ENCODE measurements at places on chromosomes 16 and 17.

DNA sequence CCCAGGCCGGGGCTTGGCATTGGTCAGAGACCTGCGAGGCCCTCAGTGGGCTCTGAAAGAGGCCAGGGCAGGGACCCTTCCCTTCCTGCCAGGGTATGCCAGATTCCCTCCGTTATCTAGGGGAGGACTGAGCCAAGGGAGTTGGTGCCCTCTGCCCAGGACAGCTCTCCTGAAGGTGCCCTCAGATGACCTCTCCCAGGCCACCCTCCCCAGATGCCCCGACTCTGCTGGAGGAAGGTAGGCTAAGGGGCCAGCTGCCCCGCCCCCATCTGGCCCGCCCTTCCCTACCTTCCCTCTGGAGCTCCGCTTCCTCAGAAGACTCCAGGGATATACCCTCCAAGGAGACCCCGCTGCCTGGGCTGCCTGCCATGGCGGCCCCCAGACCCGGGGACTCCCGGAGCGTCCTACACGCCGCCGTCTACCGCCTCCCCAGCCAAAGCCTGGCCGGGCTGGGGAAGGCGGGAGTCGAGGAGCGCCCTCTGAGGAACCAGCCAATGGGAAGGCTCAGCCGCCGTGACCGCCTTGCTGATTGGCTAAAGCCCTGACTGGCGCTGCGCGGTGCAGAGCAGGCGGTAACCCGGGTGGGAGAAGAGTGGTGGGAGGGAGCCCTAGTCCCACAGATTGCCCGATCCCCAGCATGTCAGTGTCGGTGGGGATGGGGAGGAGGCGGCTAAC, 7.0 kb downstream of the MPP2 start:
- DNase-seq: peak; percentile 68

DNA sequence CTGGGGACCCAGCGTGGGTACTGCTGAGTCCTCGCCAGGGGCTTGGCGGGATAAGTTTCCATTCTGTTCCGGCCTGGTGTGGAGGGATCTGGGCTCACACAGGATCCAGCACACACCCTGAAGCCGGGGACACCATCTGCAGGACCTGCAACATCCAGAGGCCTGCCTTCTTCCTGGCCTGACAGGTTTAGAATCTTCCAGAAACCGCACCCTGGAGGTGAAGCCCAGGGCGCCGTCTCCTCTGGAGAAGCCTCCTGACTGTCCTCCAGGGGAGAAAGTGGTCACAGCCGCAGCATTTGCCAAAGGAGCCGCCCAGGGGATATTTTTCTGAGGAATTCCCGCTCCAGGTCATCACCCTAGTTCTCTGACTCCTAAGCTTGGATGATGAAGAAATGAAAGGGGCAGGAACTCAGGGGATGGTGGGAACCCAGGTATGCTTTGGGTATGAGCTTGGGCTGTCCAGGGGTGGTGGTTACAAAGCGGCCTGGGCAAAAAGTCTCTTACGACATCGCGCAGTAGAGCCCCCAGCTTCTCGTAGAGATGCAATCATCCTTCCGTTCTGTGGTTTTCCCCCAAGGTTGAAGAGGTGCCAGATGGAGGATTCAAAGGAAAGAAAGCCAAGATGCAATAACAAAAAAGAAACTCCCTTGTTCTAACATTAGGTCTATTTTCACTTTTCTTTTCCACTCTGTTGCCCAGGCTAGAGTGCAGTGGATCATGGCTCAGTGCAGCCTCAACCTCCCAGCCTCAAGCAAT, 9.1 kb upstream of the CRISPLD2 start:
- no peak for DNase-seq

DNA sequence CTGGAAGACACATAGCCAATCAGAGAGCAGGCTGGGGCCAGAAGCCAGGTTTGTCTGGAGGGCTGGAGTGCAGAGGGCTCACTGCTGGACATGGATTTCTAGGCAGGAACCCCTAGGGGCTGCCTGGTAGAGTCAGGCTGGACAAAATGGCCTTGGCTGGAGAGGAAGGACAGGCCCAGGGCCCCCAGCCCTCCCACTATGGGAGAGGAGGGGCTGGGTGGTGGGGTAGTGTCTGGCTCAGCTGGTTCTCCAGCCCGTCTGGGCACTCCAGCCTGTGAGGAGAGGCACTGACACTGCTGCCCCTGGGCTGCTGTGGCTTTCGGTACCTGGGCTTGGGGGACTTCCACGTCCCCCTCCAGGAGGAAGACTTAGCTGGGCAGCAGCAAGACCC, 21.7 kb upstream of the DOK4 start:
- DNase-seq: no peak

DNA sequence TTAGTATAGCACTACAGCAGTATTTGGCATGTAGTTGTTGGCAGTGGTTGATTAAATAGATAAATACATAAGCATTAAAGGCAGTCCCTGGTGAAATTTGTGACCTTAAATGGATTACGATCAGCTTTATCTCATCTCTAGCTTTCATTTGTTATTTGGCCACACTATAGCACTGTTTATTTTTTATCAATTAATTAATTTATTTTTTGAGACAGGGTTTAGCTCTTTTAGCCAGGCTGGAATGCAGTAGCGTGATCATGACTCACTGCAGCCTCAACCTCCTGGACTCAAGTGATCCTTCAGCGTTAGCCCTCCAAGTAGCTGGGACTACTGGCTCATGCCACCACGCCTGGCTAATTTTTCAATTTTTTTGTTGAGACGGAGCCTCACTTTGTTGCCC, 18.7 kb upstream of the ARHGAP17 start:
- DNase-seq: no peak

DNA sequence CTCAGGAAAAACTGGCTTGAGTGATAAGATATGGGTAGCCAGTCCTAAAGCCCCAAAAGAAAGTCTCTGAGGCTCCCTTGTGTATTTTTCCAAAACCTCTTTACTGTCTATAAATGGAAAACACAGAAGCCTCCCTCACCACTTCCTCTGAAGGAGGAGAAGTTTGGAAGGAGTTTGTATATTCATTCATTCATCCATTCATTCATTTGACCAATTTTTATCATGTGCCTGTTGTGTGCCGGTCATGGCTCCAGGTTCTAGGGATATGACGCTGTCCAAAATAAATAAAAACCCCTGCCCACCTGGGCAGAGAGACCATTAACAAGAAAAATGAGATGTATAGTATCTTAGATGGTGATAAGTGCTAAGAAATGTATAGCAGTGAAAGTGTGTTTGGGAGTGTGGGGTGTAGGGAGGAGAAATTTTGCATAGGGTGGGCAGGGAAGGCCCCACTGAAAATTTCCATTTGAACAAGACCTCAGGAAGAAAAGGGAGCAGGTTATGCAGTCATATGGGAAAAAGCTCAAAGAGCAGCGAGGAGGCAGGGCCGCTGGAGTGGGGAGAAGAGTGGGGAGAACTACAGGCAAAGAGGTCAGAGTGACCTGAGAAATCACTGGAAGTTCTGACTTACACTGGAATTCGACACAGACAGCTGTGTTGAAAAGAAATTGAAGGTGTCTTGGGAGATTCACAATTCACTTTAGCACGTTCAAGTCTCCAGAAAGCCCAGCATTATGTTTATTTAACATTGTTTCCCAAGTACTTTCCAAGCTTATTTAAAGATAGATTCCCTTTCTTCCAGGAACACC, 6.1 kb upstream of the WIPI1 start:
- no peak for DNase-seq

DNA sequence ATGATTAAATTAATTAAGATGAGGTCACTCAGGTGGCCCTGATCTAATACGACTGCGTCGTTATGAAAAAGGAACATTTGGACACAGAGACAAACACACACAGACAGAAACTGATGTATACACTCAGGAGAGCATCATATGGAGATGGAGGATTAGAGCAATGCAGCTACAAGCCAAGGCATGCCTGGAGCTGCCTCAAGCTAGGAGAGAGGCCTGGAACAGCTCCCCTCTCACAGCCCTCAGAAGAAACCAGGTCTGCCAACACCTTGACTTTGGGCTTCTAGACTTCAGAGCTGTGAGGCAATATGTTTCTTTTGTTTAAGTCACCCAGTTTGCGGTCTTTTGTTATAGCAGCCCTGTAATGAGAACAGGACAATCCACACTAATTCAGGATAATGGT, 318.9 kb downstream of the HS3ST3B1 start:
- DNase-seq: no peak

- DNase-seq: no peak
These were observed 38.8 kb upstream of the DDX52 start for GRCh38 chr17:37682007-37682406.

- no peak for DNase-seq
These were observed 7.4 kb downstream of the FTO start for GRCh38 chr16:53711390-53711789.

GRCh38 chr16:27461483-27462171, 59.7 kb downstream of the IL21R start:
- DNase-seq: no peak

GRCh38 chr16:734208-734980, 6.4 kb downstream of the CIAO3 start:
- no peak for DNase-seq

DNA sequence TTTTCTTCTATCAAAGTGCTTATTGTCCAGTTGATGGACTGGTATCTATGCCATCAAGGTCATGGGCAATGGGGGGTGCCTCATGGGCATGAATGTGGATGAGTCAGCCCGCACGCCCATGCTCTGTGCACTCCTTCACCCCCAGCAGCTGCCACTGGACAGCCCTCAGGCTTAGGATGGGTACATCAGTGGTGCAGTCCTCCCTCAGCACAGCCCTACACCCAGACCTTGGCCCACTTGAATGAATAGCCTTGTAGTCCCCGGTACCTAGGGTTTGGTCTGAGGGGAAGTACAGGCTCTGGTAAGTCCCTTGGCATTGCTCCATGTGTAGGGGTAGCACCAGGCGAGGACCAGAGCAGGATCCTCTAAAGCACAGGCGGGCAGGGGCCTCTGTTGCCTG, 10.4 kb upstream of the GNA13 start:
- no peak for DNase-seq

DNA sequence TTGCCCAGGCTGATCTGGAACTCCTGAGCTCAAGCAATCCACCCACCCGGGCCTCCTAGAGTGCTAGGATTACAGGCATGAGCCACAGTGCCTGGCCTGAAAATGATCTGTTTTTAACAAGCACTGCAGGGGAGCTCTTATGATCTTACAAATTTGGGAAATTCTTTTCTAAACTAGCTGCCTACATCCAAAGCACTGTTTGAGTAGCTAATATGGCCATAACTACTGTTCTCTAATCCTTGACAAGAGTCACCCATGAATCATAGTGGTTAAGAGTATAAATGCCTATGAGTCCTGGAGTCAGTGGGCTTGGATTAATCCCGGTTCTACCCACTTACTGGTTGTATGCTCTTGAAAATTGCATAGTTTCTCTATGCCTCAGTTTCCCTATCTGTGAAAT, 1.4 kb upstream of the CPPED1 start:
- DNase-seq: no peak

DNA sequence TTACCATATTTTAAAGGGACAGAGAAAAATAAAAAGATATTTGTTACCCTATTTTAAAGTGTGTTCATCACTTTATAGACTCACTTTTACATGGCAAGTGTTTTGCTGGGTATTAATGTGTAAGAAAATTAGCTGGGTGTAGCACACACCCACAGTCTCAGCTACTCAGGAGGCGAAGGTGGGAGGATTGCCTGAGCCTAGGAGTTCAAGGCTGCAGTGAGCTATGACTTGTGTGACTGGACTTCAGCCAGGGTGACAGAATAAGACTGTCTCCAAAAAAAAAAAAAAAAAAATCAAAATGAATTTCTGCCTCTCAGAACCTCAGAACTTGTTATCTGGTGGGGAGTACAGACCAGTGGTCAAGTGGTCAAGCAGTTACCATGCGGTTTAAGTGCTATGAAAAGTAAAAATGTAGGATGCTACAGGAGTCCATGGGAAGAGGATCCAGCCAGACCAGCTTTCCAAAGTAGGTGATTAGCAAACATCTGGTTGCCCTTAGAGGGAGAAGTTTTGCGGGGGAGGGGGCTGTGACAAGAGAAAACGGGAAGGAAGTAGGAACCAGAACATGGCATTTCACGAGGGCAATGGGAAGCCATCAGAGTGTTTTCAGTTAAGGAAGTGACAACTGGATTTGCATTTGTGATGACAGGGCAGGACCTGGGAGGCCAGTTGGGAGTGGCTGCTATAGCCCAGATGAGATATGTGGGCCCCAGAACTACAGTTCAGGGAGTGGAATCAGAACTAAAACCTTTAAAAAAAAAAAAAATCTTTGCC, 13.9 kb downstream of the CNEP1R1 start:
- no peak for DNase-seq

GRCh38 chr16:29992344-29992967, 3.0 kb downstream of the HIRIP3 start:
- DNase-seq: no peak

DNA sequence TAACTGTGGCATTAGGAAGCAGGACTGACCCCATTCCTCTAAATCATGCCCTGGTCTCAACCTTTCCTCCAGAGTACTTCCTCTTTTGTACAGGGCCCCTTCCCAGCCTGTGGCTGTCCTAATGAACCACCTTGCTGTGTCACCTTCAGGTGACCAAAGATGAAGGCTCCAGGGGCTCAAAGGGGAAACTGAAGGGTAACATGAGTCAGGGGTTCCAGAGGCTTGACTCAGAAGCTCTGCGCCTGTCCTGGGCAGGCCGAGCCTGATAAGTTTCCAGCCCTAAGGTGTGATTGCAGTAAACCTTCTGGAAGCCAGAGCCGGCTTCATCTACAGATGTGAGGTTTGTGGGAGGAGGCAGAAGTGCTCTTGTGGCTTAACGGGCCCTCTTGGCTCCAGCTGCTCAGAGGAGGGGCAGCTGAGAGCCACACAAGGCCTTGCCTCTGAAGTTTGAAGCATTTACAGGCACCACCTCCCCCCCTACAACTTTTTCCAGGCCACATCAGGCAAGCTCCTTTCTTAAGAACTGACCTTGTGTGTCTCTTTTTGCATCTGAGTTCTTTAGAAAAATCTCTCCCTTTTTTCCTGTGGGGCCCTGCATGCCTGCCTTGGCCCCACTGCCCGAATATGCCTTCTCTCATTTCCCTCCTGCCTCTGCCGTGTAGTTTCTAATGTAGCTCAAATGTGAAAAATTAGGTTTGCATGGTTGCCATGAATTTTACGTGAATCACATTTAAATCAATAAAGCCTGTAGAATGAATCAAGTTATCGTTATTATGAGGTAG, 149.9 kb downstream of the CLEC16A start:
- no peak for DNase-seq

DNA sequence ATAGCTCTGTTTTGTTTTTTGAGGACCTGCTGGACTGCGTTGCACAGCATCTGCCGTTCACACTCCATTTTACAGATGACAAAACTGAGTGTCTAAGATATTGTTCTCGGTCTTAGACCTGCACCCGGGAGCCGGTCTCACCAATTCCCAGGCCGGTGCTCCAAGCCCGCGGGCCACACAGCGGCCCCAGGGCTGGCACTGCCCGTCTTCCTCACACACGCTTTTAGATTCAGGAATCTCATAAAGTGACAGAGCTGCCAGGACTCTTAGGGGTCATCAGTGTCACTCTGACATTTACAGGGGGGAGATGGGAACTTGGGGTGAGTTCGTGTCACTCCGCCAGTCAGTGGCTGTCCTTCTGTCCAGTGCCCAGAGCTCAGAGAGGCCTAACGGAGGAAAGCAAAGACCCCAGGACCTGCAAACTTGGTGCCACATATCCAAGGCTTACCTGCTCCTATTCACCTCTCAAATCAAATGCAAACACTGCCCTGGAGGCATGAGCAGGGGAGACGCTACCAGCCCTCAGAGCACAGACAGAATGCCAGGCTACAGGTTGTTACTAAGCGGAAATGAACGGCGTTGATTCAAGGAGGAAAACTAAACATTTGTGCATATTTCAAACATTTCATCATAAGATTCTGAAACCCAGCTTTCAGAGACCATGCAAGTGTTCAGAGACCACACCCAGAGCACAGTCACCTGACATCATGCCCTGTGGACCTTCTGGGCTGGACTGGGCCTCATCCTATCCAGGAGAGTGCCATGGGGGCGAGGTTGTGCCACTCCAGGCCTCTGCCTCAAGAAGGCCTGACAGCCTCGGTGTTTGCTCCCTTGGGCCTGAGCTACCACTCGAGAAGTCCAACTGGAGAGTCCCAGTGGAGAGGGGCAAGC, 29.5 kb downstream of the TNFRSF13B start:
- no peak for DNase-seq
